ENCODE measurements at places on chromosomes 7 and 10. TPM values are rescaled to one million over a fixed set of nuclear protein-coding genes. Genes with fewer than 3 reads are reported as not detected.
A peak's percentile ranks its signal among the peaks of the same experiment; 100 is the strongest.

DNA sequence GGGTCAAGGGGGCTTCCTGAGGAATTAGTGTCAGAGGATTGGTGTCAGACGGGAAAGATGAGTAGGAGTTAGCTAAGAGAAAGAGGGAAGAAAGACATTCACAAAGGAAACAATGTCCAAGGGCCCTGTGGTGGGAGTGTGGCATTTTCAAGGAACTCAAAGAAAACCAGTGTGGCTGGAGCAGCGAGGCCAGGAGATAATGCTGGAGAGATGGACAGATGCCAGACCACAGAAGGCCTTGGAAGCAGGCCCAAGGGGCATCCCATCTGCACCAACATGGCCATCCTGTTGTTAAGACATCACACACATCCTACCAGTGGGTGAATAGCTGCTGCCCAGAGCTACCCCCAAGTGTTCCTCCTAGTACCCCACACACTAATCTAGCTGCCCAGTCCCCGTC is 36.1 kb upstream of the CUL1 start:
- peaks cover 6% of the 10 kb centered on the region for H3K4me1 ChIP-seq
- no peak overlapping the region for H3K4me3 ChIP-seq
- H3K27ac ChIP-seq = no peak overlapping the region
- peak; percentile 13 for DNase-seq
- H3K27me3 ChIP-seq = no peaks in the 10 kb centered on the region

The GPR85 gene
- total RNA-seq = 0.61 TPM

GRCh38 chr7:51255036-51255435 is 61.6 kb downstream of the COBL start:
- no peaks in the 10 kb centered on the region for H3K36me3 ChIP-seq
- peaks cover 12% of the 10 kb centered on the region for H3K4me1 ChIP-seq
- no peak overlapping the region for H3K4me3 ChIP-seq
- DNase-seq = no peak
- H3K27ac ChIP-seq = no peak overlapping the region
- no peaks in the 10 kb centered on the region for H3K27me3 ChIP-seq

- H3K4me3 ChIP-seq = no peak overlapping the region
- no peaks in the 10 kb centered on the region for H3K36me3 ChIP-seq
- DNase-seq = peak; percentile 79
- no peaks in the 10 kb centered on the region for H3K4me1 ChIP-seq
- H3K27me3 ChIP-seq = no peaks in the 10 kb centered on the region
These were observed 274.4 kb downstream of the THSD7A start for GRCh38 chr7:11557627-11558026.

DNA sequence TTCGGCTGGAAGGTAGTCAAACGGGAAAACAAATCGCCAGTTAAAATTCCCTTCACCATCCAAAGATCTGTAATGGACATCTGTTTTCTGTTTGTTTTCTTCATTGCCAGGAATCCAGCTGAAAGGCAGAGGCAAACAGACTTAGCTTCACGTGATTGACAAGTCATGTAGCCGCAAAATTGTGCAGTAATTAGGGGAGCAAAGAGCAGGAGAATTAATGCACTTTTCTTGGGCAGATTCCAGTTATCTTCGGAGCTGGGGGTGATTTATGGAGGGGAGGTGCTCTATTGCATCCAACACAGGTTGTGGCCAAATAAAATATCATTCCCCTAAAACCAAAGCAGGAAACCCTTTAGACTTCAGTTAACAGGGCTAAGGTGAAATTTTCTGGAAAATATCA is 162.2 kb downstream of the MYOF start:
- DNase-seq = no peak
- no peaks in the 10 kb centered on the region for H3K27me3 ChIP-seq
- H3K4me3 ChIP-seq = no peak overlapping the region
- H3K27ac ChIP-seq = no peak overlapping the region

The SRRM3 gene
- 0.70 TPM for total RNA-seq

The PNLIP gene
- not detected for total RNA-seq

The CTAGE6 gene
- total RNA-seq = not detected

The COPG2 gene
- total RNA-seq = 24.7 TPM

The HOXA6 gene
- 2.0 TPM for total RNA-seq

DNA sequence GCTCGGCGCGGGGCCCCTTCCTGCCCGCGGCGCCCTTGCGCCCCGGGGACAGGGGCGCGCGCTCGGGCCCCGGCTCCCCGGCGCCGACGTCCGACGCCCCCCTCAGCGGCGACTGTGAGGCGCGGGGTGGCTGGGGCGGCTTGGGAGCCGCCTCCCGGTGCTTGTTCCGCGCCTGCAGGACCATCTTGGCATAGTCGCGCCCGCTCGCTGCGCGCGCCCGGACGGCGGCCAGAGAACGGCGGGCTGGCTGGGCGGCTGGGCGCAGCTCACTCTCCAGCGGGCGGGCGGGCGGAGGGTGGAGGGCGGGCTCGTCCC is at the start of gene DPY19L1:
DPY19L1 (minus strand) TSS at position 275 of the 315 bp plus-strand sequence; CDS start at position 184, 91 bp downstream.
- H3K4me1 ChIP-seq = peaks cover 20% of the 10 kb centered on the region
- peaks cover 11% of the 10 kb centered on the region for H3K27me3 ChIP-seq
- DNase-seq = no peak
- H3K27ac ChIP-seq = peak within 1 kb of the TSS; percentile 77
- peak within 1 kb of the TSS; percentile 90 for H3K4me3 ChIP-seq

DNA sequence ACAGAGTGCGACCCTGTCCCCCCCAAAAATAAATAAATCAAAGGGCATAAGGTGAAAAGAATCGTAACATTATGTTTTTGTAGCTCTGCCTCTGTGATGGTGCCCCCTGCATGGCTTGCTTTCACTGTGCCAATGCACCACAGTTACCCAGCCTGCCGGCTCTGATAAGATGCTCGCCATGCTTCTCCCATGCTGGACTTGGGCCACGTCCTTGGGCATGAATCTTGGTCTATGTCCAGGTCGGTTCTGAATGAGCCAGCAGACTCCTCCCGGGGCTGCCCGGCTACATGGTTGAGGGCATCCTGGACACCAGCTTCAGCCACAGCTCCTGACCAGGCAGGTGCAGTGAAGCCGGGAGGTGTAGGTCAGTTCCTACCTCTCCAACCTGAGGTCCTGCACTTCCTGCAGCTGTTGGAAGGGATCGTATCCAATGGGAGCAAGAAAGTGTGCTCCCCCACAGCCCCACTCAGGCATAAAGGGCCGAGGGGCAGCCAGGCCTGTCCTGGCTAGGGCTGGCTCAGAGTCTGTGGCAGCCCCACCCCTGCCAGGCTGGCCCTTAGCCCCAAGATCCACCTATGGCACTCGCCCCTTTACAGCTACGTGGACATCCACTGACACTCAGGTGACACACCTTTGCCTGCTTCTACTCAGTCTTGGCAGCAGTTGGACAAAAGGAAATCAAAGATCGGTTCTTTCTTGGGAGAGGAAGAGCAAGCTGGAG is 34.1 kb downstream of the CHST3 start:
- H3K4me1 ChIP-seq = peaks cover 44% of the 10 kb centered on the region
- H3K4me3 ChIP-seq = peak overlapping the region; percentile 48
- H3K27ac ChIP-seq = peak overlapping the region; percentile 55

DNA sequence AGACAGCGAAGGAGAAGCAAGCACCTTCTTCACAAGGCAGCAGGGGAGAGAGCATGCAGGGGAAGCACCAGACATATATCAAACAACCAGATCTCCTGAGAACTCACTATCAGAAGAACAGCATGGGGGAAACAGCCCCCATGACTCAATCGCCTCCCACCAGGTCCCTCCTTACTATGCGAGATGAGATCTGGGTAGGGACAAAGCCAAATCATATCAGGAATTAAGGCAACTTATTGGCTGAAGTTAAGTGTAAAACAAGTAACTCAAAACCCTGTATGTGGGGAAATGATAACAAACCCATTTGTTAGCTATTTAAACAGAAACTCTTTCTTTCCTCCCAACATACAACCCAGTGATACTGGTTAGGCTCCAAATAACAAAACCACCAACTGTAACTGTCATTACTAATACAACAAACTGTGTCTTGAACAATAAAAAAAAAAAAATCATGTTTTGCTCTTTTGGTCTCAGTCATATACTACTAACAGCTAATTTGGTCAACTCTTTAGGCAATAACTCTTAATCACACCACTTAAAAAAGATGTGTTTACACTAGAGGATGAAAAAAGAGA is 57.8 kb downstream of the MINDY3 start:
- H3K4me1 ChIP-seq = no peaks in the 10 kb centered on the region
- no peak for DNase-seq
- no peak overlapping the region for H3K4me3 ChIP-seq
- H3K27ac ChIP-seq = no peak overlapping the region

DNA sequence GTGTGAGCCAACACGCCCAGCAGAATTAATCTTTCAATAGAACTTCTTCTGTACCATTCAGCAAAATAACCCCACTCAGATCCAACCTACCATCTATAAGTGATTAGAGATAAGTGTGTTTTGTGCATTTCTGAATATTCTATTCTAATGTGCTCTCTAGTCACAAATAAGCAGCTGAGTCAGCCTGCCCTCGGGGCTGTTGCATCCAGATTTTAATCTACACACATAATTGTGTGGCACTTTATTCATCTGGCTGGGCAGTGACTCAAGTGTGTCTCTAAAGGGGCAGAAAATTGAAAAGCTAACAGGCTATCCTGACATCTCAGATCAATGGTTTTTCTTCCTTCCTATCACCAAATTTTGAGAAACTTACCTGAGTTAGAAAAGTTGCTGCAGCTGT is 60.3 kb downstream of the PRR15 start:
- no peak overlapping the region for H3K4me3 ChIP-seq
- H3K36me3 ChIP-seq = no peaks in the 10 kb centered on the region
- no peaks in the 10 kb centered on the region for H3K27me3 ChIP-seq

DNA sequence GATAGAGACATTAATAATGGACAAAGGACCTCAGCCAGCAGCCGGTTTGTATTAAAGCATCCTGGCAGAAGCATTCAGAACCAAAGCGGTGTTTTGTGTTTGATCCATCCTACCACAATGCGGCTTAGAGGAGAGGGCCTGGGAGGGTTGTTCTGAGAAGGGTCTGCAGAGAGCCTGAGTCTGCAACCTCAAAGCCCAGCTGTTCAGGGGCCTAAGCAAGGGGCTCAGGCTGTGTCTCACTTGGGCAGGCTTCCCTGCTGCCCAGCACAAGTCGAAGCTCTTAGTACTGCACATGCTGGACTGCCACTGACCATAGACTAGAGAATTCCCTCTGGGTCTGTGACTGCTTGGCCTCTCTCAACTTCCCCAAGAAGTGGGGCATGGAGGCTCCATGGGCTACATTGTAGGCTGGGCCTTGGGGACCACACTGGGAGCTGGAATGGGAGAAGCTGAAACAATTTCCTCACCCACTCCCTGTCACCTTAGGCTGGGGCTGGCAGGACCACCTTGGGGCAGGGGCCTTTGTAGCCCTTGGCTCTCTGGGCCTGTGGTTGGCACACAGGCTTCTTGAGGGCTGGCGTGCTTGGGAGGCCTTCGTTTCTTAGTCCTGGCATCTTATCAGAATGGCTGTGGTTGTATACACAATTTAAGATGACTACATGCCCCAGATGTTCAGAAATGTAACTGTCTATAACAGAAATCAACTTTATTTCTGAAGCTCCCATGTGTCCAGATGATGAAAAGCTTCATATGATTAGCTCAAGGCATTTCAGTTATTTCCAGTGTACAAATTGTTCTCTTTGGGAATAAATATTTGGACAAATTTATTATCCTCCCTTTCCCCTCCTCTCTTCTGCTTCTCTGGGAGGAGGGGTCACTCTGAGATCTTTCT is 44.5 kb downstream of the LRRC18 start:
- no peaks in the 10 kb centered on the region for H3K4me1 ChIP-seq
- no peak for DNase-seq
- no peaks in the 10 kb centered on the region for H3K36me3 ChIP-seq
- H3K27ac ChIP-seq = no peak overlapping the region
- no peak overlapping the region for H3K4me3 ChIP-seq
- peaks cover 17% of the 10 kb centered on the region for H3K27me3 ChIP-seq

The UPK3BL2 gene
- total RNA-seq = 17.4 TPM

Data from MCF 10A (cell line).